ENCODE measurements at places on chromosomes 12 and 14.

DNA sequence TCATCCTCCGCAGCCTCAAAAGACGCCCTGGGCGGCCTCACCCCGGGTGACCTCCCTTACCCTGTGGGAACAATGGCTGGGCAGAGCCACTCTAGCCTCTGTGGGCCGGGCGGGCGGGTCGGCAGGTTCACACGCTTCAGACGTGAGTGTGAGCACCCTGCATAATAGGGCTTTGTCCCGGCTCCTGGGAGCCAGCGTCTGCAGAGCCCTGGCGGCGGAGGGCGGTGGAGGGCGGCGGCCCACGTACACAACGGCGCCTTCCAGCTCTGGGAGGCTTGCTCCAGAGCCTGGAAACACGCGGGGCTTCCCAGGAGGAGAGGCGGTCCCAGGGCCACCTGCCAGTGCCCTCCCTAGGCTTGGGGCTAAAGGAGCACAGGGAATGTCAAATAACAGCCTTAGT, 205.6 kb downstream of the BCL11B start:
- DNase-seq: peak; percentile 51

DNA sequence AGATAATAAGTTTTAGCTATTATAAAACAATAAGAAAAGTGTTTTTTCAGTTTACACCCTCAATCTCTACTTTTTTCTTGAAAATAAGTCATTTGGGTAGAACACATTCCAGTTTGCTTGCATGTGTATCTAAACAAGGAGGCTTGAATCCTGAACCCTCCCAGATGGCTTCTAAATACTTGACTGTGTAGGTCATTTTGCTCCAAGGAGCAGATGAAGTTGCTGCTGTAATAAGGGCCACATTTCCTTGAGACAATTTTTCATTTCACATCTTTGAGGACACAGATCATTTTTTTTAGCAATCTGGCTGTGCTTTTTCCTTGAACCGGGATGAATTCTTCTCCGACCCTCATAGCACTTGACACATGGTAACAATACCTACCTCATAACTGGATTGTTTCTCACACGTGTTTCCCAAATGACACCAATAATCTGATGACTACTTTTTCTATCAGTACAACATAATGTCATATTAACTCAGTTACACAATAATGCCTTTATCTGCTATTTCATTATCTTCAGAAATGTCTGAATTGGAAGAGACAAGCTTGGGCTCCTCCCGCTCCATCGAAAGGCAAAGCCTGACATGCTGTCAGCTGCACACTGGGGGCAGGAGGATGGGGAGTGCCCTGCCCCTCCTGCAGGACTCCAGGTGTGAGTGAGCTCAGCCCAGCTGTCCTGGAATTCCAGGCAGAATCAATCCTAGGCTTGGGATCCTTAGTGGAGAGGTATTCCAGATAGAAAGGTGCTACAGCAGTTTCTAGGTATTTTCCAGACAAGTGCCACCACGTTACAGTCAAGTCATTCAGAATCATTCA, 30.9 kb downstream of the GPHB5 start:
- no peak for DNase-seq

DNA sequence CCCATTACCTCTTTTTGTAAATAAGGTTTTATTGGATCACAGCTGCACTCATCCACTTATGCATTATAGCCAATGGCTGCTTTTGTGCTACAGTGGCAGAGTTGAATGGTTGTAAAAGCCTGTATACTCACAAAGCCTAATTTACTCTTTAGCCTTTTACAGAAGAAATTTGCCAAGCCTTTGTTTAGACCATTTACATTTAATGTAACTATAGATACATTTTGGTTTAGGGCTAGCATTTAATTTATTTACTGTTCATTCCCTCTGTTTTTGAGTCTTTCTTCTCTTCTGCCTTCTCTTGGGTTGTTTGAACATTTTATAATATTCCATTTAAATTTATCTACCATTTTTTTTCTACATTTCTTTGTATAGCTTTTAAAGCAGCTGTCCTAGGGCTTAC, 217.1 kb upstream of the AMIGO2 start:
- DNase-seq: no peak

DNA sequence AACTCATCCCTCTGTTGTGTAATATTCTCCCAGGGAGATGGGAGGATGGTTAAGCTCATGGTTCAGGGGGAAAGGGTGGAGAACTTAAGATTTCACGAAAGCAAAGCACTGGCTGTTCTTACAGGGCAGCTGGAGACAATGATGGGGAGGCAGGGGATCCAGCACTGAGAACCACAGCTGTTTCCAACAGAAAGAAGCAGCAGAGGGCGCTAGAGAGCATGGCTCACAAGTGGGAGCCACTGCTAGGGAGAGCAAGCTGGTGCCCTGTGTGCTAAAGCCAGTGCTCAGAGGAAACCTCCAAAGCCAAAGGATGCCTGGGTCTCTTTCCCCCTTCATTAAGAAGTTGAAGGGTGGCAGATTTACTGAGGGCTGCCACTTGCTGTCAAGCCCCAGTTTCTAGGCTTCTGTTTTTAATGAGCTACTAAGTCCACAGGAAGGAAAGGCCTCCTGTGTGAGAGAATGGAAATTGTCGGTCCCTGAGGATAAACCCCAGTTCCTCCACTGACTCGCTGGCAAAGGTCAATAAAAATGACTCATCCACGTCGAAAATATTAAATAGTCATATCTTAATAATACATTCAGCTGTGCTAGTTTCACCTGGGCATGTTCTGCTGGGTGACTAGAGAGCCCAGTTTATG, 199.7 kb downstream of the ANO2 start:
- peak; percentile 80 for DNase-seq

DNA sequence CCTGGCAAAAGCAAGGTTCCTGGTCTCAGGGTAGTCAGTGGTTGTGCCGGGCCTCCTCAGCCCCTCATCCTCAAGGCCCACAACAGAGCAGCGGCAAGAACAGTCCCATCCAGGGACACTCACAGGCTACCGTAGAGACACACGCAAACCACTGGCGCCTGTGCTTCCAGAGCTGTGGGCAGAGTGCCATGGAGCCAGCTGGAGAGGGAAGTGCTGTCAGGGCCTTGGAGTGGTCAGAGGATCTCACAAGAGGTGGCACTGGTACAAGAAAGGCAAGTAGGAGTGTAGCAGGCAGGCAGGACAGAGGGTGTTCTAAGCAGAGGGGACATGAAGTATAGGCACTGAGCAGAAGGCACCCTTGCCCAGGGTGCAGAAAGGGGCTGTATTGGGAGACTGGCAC, 34.6 kb downstream of the ANKRD9 start:
- no peak for DNase-seq

DNA sequence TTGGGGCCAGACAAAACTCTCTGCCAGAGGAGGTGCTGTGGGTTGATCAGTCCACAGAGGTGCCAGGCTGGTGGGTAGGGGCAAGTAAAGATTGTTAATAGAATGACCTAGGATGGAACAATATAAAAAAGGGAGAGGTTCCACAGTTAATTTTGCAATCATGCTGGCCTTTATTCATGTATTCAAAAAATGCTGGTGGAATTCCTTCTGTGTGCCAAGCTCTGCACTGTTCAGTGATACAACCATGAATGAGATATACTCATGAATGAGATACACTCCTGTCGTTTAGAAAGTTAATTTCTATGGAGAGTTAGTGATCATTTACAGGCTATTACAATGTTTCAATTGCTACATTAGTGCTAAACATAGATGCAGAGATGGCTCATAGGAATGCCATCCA, 252.6 kb upstream of the RMST start:
- no peak for DNase-seq

GRCh38 chr12:57127101-57127725, 1.1 kb upstream of the LRP1 start:
- DNase-seq: peak; percentile 92

GRCh38 chr14:95336192-95336760, 16.6 kb upstream of the CLMN start:
- DNase-seq: no peak

DNA sequence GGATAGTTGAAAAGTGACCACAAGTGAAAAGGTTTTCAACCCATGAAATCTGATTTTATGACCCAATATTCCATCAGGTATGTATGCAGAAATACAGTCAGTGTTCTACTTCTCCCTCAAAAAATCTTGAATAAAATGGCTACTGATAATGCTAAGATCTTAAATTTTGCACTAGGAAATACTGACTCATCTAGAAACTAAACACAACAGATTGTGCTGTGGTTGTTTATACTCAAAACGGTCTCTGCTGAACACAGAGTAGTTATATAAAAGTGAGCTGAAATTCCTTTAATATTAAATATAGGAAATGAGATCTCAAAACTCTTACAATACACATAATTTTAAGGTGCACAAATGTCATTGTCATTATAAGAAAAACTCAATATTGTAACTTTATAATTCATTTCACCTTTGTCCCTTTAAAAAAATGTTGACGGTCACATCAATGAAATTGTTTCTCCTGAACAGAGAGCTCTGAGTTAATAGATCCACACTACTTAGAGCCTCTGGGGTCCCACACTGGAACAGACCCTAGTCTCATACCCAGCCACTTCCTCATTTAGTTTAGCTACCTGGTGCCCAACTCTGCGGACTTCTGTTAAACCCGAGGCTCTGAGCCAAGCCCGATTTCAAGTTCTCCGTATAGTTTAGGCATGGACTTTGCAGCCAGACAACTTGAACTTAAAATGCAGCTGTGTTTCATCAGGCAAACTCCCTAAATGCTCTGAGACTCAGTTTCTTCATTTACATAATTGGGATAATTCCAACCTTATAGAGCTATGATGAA, 9.3 kb downstream of the COCH start:
- no peak for DNase-seq
